ENCODE measurements at places on chromosomes 7 and 10.

DNA sequence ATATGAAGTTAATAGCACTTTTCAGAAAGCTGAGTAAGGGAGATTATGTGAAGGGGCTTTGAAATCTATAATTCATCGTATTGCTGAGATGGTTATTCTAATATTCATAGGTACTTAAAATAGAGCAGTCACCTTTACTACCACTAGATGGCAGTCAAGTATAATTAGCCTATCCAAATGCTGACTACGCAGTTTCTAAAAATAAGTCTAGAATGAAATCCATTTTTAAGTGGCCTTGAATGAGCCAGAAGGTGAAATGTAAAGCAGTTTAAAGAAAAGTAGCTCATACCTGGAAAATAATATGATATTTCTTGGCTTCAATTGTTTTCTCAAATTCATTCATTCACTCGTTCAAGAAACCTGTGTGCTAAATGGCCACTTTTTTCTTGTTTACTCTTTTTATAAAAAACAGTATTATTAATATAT lies 1277.1 kb downstream of the GATA3 start:
- no peak for DNase-seq

GRCh38 chr10:77516575-77516974 lies 121.0 kb downstream of the KCNMA1 start:
- no peak for DNase-seq

- peak; percentile 38 for DNase-seq
Observed at GRCh38 chr10:24722676-24723385, 856 bp downstream of the ARHGAP21 start.

DNA sequence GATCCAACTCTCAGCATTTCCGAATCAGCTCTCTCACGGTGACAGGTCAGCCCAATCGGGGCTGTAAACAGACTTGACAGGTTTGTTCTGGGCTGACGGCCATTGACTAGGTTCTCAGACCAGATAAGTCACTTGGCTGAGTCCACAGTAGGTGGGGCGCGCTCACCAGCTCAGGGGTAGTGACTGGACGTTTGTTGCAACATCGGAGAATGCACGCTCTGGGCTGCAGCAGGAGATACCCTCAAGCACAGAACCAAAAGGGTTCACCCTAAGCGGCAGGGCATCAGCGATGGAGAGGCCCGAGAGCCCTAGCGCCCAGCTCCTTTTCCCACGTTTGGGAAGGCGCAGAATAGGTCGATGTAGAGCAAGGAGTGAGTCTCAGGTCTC lies 1.8 kb downstream of the KLLN start:
- DNase-seq, result peak; percentile 12

DNA sequence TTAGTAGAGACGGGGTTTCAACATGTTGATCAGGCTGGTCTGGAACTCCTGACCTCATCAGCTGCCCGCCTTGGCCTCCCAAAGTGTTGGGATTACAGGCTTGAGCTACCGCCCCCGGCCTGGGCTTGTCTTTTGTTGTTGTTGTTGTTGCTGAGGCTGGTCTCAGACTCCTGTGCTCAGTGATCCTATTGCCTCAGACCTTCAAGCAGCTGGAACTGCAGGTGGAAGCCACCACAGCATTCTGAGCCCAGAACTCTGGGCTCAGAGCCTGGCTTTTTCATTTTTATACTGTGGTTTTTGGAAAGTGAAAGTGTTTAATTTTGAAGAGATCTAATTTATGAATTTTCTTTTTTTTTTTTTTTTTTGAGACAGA lies 16.2 kb upstream of the DNAJB6 start:
- DNase-seq, result no peak

- no peak for DNase-seq
Observed at GRCh38 chr10:72126184-72126871, 38.0 kb upstream of the SPOCK2 start.

- no peak for DNase-seq
Observed at GRCh38 chr10:14971867-14972448, 12.8 kb downstream of the MEIG1 start.

DNA sequence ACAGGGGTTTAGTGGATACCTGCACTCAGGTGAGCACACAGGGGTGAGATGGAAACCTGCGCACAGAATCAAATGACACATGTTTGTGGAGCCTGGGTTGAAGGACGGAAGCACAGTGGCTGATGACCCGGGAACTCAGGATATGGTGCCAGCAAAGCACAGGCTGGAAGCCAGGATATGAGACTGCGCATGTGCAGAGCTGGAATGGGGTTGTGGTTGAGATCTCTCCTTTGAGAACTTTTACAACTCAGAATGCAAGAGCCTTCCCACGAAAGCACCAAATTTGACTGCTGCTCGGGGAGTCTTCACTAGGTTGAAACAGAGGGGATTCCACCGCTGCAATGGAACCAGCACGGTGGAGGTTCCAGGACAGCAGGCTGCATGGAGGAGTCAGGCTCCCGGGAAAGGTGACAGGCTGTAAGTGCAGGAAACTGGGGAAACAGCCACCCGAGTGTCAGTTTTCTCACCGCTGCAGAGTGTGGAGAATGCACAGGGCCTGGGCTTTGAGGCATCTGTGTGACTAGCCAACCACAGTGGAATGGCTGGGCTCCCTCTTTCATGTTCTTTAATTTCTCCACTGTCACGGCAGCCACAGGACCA lies 133.4 kb upstream of the TCERG1L start:
- DNase-seq, result no peak

DNA sequence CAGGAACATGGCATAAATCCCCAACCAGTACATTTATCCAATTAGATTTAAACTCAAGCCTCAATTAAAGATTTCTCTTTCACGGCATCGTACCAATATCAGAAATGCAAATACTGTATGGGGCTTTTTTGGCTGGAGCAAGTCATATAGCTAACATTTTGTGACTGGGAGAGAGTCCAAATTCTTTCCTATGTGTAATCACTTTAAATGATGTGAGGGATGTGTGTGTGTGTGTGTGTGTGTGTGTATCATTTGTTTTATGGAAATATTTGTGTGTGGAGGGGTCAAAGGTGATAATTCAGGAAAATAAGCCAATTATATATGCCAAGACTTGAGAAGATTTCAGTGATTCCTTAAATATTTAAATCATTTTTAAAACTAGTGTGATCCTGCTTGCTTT lies 196.6 kb downstream of the TRIL start:
- DNase-seq, result no peak

- DNase-seq, result no peak
Observed at GRCh38 chr10:1964476-1964875, 227.2 kb upstream of the ADARB2 start.

- no peak for DNase-seq
Observed at GRCh38 chr7:73827567-73828106, 3.2 kb upstream of the CLDN4 start.

DNA sequence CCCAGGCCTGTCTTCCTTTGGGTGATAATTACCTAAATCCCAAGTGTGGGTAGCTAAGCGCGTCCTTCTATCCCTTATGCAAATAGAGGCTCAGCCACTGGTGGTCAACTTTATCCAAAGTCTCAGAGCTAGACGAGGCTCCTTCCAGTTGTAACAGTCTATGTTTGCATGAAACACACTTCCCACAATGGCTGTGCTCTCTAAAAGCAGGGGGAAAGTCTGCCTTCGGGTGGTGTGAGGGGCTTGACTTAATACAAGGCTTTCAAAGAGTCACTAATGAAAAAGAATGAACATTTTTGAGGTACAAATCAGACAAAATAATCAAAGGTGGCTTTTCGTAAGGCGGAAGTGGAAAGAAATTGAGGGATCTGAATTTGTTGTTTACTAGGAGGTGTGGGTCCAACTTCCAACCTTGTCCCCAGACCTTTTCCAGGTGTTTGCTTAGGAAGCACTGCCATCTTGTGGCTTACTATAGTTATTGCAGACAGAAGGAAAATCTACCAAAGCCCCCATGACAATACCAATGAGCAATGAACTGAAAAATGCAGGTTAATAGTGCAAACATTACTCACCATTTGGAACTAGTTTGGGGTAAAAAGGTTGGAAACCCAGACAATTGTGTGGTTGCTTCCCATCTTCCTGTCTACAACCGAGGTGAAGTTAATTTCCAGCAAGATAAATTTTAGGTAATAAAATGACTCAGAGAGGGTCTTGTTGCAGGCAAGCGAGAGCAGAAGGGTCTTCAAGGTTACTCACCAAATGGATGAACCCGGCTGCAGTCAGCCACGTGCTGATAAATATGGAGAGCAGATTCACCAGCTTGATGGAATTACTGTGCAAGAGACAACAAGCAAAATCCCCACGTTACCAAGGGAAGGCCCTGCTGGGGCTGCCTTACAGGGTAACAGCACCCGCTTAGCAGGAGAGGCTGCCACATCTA lies 525.7 kb downstream of the KCNMA1 start:
- DNase-seq, result no peak

DNA sequence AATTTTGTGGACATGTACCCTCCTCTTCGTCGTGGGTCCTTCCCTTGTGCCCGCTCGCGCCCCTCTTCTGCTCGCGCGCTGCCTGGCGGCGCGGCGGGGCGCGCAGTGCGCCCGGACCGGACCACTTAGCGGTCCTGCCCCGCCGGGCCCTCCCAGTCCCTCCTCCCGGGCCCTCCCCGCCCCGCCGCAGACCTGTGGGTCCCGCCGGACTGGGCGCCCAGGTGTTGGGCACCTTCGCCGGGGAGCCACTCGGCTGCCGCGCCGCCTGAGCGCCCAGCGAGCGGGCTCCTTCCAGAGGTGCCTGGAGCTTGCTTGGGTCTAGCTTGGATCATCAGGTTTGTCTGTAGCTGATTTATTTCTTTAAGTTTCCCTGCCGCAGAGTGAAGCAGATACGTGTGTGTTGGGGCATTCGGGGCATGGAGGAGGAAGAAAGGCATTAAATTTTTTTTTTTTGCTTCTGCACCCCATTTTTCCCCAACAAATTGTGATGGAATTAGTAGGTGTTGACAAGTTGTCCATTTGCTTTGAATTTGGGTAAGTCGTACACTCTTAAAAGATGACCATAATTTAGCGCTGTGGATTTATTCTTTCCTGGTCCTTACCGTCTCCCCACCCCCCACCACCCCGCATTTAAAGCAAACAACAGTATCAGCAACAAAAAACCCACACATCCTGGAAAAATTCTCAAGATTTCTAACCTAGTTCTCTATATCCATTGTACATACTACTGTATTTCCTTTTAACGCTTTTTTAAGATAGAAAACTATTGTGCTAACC lies 905 bp downstream of the C1GALT1 start:
- no peak for DNase-seq

DNA sequence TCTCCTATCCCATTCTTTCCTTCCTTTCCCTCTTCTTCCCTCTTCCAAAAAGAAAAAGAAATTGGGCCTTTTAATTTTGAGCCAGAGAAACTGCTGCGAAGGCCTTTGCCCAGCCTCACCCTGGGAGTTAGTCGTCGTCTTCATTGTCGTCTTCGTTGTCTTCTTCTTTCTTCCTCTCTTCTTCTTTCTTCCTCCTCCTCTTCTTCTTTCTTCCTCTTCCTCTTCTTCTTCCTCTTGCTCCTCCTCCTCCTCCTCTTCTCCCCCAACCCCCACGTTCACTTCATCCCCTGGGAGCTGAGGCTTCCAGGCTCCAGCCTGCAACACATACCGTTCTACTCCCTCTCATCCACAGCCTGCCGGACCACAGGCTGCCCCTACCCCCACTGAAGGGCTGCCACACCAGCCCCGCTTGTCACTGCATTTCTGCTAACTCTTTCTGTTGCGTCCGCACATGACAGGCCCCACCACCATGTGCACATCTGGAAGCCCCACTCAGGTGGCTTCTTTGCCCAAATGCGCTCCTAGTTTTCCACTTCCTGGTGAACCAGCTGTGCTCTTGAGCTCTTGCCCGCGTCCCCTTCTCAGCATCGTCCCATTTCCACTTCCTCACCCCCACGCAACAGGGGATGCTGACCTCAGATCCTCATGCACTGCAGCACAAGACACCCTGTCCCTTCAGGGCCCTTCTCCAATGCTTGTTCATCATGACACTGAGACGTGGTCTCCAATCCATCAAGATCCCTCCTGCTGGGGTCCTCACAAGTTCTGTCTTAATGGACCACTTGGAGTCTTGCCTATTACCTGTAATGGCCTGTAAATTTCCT lies 94.9 kb upstream of the SH2B2 start:
- no peak for DNase-seq

DNA sequence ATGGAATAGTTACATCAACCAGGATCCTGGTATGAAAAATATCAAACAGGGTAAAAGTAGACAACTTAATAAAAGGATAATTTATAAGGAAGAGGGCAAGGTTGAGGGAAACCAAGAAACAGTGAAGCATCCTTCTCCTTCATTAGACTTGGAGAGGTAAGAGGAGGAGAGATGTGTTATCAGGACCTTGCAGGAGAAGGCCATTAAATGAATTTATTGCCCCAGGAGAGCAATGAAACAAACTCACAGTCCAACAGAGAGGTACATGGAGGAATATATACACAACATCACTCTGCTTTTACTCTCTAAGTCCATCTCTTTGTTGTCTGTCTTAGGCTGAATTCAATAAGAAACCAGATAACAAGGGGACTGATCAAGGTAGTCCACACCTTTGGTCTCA lies 966.2 kb downstream of the SORCS1 start:
- DNase-seq, result no peak

DNA sequence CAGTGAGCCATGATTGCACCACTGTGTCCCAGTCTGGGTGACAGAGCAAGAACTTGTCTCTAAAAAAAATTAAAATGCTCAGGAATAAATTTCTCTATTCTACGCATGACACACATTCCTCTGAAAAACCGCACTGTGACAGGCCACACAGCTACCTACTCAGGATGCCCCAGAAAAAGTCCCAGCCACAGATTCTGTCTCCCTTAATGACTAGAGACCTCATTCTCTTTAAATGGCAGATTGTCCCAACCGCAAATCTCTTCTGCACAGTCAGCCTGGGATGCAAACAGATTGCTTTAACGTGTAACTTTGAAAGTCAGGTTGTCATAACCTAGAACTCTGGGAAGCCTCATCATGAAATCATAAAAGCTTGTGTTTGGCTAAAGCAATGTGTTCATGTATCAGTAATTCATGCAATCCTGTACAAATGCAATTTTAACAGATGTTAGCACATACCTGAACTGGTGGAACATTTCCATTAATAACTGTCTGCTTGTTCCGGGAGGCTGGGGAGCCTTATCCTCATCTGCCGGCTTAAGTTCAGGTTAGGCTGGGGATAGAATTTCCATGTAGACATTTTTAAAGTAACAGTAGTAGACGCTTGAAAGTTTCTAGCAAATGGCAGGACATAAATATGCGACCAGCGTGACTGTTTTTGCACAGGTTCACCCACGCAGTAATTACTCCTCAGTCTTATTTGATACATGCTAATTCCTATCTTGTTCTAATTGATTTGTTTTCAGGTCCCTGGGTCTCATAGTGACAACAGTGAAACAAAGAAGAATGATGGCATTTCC lies 26.2 kb upstream of the MSRB2 start:
- no peak for DNase-seq

GRCh38 chr10:132977076-132977475 lies 34.7 kb upstream of the CFAP46 start:
- no peak for DNase-seq

- DNase-seq, result no peak
Observed at GRCh38 chr7:130210181-130210935, 2.7 kb downstream of the SSMEM1 start.

GRCh38 chr10:16458166-16458955 lies 21.6 kb downstream of the PTER start:
- no peak for DNase-seq

DNA sequence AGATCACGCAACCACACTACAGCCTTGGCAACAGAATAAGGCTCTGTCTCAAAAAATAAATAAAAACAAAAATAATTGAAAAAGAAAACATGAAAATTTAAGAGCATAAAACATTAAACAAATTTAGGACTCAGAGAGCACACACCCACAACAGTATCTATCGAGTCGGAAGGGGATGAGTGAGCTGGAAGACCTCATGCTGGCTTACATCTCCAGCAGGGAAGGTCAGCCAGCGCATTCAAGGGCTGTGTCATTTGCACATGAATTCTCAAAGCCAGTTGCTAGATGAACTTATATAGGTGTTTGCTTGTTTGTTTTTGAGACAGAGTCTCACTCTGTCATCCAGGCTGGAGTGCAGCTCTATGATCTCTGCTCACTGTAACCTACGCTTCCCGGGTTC lies 50.3 kb downstream of the SRRM3 start:
- no peak for DNase-seq

Data from stimulated activated CD8-positive, alpha-beta memory T cell treated with anti-CD3 and anti-CD28 coated beads, Interleukin-7, amount 100 ng/mL, for 4 hours (primary cell).